Left hindlimb (tissue), 1 donor: ENCODE measurements at places on chromosomes 11 and 22.

GRCh38 chr22:49693416-49693815 is 134.3 kb downstream of the BRD1 start:
- DNase-seq: no peak

DNA sequence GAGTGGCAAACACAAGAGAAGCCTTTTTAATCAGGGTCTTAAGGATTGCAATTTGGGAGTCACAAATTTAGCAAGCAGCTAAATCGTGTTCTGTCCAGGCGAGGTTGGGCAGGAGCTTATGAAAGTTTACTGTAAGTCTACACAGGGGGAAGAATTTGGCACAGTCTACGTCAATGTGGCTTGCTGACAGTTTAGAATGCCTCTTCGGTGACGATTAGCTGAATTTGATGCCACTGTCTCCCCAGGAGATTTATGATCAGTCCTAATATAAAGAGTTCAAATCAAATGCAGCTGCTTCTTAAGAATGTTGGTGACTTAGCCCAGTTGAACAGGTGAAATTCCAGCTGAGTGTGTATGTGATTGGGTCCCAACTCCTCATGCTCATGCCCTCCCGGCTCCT is 114.1 kb upstream of the CLPB start:
- no peak for DNase-seq

GRCh38 chr11:130068546-130068985 is 1.1 kb upstream of the APLP2 start:
- no peak for DNase-seq

- no peak for DNase-seq
These were observed 325.4 kb downstream of the BRD1 start for GRCh38 chr22:49502126-49502826.

- DNase-seq: no peak
These were observed 61.2 kb downstream of the SHANK2 start for GRCh38 chr11:71191201-71191600.

GRCh38 chr22:48452766-48453165 is 1374.9 kb downstream of the BRD1 start:
- no peak for DNase-seq

DNA sequence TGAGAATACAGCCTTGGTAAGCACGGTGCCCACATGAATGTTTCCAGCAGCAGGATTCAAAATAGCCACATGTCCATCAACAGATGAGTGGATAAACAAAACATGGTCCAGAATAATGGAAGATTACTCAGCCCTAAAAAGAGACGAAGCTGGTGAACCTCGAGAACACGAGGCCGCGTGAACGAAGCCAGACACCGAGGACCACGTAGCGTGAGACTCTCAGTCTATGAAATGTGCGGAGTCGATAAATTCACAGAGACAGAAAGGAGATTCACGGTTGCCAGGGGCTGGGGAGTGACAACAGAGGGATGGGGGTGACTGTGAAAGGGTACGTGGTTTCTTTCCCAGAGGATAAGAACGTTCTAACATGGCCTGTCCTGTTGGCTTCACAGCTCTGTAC is 2.9 kb upstream of the ASCL2 start:
- no peak for DNase-seq

GRCh38 chr11:47523490-47524225 is 29.3 kb downstream of the CELF1 start:
- DNase-seq: no peak

GRCh38 chr11:26730414-26731083 is 8.7 kb upstream of the SLC5A12 start:
- DNase-seq: no peak

- DNase-seq: peak; percentile 34
These were observed 1217.9 kb downstream of the LRRC4C start for GRCh38 chr11:40241524-40242051.

GRCh38 chr11:14577835-14578529 is 57.8 kb upstream of the PSMA1 start:
- DNase-seq: no peak

- no peak for DNase-seq
These were observed 5.5 kb downstream of the EHD1 start for GRCh38 chr11:64872790-64873488.

DNA sequence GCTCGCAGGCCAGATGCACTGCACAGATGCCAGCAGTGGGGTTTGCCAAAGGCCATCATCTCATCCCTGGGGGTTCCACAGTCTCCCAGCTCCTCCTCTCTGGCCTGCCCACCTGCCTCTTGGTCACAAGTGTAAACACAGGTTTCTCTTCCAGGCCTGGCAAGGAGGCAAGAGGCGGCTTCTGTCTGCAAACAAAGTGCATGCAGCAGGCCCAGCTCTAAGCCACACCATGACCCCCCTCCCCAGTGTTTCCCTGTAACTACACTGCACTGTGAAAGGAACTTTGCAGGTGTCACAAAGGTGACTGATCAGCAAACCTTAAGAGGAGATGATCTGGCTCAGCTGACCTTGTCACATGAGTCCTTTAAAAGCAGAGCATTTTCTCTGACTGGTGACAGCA is 26.2 kb upstream of the SHISAL1 start:
- DNase-seq: no peak

DNA sequence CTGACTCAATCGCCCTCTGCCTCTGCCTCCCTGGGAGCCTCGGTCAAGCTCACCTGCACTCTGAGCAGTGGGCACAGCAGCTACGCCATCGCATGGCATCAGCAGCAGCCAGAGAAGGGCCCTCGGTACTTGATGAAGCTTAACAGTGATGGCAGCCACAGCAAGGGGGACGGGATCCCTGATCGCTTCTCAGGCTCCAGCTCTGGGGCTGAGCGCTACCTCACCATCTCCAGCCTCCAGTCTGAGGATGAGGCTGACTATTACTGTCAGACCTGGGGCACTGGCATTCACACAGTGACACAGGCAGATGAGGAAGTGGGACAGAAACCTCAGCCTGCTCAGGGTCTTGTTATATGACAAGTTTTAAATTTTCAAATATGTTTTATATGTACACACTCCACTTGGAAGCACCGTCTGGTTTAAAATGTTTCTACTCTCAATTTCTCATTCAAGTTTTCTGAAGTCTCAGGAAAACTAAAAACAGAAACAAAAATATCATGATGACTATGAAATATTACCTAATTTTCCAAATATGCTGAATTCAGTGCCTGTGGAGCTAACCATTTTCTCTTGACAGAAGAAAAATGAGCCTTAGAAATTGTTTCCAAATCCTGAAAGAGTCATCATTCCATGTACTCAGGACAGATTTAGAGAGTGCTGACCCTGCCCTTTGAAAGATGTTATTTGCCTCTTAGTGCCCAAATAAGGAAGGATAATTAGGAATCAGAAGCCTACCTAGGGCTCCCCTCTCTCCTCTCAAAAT is 48.8 kb upstream of the TOP3B start:
- DNase-seq: no peak

DNA sequence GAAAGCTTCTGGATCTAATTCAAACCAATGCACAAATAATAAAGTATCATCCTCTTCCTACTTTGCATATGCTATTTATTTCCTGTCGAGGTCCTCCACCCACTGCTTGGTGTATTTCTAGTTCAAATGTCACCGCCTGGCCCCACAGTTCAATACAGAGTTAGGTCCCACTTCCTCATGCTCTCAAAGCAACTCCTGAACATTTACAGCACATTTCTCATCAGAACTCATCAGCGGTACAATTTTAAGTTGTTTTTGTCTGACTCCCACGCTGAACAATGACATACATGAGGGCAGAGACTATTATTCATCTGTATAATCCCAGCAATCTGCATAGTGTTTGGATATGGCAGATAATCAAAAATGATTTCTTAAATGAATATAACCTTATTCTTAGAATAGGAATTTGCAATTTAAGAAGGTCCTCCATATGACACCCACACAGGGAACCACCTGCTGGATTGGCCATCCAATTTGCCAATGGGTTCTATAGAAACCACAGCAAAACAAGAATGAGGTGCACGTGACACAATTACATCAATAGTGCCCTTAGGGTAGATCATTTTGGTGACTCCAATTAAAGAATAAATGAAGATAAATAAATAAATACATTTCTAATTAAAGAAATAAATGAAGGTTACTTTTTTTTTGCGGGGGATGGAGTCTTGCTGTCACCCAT is 54.2 kb downstream of the SLC25A17 start:
- no peak for DNase-seq

DNA sequence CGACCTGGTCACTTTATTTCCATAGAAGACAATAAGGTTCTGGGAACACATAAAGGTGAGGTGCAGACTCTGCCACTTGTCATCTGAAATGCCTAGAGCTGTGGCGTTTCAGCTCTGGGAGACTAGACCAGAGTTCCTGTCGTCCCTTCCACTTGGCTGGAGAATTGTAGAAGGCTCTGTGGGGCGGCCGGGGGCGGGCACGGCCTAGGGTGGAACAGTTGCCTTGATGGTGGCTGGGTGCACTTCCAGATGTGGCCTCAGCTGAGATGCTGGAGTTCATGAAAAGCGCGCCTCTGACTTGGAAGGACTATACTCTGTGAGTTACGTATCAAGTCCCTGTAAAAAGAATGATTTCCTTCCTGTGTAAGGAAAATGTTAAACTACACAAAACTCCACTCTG is 16.8 kb downstream of the TRMU start:
- DNase-seq: no peak
